ENCODE measurements at places on chromosomes 1 and 21.

DNA sequence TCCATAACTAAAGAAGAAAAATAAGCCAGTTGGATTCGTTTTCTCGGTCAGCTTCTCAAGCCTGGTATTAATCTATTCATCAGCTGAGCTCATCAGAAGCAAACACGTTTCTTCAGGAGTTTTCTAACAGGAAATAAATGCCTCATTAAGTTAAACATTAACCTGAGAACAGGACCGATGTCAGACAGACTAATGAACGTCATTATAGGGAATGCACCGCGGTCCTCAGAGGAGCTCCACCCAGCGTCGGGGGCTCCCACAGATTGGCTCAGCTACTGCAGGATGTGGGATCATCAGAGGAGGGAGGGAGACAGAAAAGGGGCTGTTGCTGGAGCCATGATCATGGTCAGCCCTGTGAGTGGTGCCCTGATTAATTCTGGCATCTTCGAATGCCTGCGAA lies 615.4 kb downstream of the PTPRU start:
- DNase-seq = peak; percentile 38

DNA sequence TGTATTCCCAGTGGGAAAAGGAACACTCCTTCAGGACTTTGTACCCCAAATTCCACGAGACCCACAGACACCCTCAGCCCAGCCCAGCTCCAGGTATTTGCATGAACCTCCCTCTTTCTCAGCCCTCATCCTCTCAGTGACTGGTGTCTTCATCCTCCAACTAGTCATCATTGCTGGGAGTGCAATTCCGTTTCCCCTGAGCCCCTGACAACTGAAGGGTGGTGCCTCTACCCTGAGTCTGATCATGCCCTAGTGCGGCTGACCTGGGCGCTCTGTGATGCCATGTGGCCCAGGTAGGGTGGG lies 3.8 kb upstream of the ZNF692 start:
- DNase-seq = no peak

GRCh38 chr1:47436979-47437446 lies 831 bp upstream of the FOXD2 start:
- no peak for DNase-seq

- DNase-seq = peak; percentile 59
Measured at GRCh38 chr1:93079685-93080141, 630 bp downstream of the MTF2 start.

DNA sequence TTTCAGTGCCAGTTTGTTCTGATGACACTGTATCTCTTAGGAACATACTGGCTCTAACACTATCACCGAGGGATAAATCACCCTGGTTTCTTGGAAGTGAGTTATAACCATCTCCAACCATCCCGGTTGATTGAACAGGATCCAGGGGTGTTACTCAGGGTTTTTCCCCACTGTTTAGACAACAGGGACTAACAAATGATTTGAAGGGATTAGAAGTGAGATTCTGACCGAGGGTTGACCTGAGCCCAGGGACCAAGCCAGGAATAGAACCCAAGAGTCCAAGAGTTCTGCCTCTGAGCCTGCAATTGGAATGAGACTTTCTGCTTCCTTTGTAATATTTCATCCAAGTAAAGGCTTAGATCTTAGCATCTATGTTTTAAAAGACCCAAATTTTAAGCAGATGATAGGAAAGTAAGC lies 154.0 kb downstream of the DHRS3 start:
- no peak for DNase-seq

DNA sequence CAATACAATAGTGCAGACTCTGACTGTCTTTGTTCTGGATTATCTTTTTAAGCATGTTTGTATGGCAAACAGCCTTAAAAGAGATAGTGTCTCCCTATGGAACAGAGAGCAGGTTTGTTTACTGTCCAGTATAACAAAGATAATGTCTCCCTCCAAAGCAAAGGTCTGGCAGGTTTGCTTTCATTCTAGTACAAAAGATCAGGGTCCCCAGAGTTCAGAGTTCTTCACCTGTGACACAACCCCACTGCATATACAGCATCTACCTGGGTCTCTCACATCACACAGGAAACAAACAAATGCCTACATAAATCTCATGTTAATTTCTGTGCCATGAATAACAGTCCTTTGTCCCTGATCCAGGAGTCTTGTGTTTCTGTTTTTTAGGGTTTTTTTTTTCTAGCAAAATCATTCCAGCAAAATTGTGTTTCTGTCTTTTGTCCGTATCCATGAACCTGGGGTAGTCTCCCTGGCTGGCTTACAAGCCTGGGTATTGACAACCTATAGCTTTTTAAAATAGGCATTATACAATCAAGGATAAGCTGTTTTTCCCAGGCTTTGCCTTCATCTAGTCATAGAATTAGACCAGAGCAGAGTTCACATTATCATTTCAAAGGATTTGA lies 89.4 kb upstream of the PTBP2 start:
- no peak for DNase-seq

- no peak for DNase-seq
Measured at GRCh38 chr1:201465698-201466290, 3.2 kb downstream of the PHLDA3 start.

DNA sequence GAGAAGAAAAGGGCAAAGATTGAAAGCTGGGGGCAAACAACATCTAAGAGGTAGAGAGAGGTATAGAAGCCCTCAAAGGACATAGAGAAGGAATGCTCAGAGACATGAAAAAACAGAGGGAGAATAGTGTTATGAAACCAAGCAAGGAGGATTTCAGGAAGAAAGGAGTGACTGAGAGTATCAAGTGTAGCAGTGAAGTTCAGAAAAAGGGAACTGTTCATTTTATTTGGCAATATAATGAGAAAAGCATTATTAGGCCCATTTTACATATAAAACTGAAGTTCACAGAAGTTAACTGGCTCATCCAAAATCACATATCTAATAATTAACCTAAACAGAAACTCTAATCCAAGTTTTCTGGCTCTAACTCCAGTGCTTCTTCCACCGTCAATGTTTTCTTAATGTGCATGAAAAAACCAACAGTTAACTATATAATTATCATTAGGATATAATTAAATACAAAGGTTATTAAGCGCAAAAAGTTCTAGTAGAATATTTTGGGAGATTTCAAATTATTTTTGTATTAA lies 17.7 kb downstream of the NEXN start:
- DNase-seq = no peak

DNA sequence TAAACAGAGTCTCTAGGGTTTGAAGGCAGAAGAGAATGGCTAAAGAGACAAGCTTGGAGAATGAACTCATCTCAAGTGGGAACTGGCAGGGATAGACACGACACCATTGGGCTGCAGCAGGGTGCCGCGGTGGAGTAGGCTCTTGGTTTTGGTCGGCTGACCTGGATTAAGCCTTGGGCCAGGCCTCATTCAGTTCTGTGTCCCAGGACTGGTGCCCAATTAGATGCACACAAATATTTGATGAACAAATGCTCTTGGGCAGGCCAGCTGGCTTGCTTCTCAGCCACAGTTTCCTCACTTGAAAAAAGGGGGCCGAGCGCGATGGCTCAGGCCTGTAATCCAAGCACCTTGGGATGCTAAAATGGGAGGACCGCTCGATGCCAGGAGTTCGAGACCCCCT lies 53.4 kb upstream of the CITED4 start:
- no peak for DNase-seq

DNA sequence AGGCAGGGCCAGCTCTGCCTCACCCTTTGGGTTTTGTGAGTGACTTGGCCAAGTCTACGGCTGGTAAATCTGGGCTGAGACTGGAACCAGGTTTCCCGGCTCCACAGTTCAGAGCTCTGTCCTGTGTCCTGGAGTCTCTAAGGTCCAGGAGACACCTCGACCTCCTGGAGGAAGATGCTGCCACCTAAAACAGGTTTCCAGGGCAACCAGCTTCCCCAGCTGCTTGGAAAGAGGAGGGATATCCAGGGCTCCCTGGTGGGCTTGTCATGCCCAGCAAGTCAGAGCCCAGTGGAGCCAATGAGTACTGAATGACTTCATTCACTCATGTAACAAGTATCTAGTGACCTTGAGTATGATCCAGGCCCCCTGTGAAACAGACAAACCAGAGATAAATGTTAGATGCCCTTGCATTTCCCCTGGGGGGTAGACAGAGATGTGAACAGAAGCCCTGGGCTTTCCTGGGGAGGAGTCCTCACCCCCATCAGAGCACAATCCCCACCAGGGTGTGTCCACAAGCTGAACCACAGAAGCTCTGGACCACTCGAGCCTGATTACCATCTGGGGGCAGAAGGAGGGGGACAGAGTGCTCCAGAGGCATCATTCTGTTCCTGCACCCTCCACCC lies 181.2 kb upstream of the RAB4A start:
- peak; percentile 38 for DNase-seq

- no peak for DNase-seq
Measured at GRCh38 chr1:193960499-193960898, 774.1 kb upstream of the B3GALT2 start.

DNA sequence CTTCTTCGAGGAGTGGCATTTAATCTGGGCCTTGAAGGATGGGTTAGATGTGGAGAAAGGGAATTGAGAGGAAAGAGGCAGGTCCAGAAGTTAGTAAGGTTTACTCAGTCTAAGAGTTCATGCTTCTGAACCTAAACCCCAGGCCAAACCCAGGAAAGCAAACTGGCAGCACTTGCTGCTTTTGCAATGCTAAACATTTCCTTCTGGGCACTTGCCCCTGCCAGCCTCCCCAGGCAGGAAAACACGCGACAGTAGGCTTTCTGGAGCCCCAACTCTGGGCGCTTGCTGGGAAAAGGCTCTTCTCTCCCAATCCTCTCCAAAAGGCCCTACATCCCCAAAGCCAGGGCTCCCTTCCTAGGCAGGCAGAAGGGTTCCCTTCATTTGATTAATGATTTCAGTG lies 2.5 kb downstream of the OLFML2B start:
- no peak for DNase-seq

- peak; percentile 86 for DNase-seq
Measured at GRCh38 chr1:52141513-52142219, at the start of gene ZFYVE9. ZFYVE9 (plus strand) TSS chr1:52142089; CDS start chr1:52233207, 91,118 bp downstream.

GRCh38 chr1:46205791-46206190 lies 2.7 kb downstream of the LURAP1 start:
- no peak for DNase-seq
